Spinal cord (tissue), 10 donors: ENCODE measurements at places on chromosomes 5 and 9. TPM values are rescaled to one million over a fixed set of nuclear protein-coding genes. Genes with fewer than 3 reads are reported as not detected.

The SOHLH1 gene
- 1.0 TPM for polyA plus RNA-seq

GRCh38 chr5:150779397-150780186 lies 1.0 kb downstream of the SMIM3 start:
- H3K4me3 ChIP-seq: peak overlapping the region; percentile 84
- H3K36me3 ChIP-seq: no peaks in the 10 kb centered on the region
- no peaks in the 10 kb centered on the region for H3K27me3 ChIP-seq
- no peak for DNase-seq
- peak overlapping the region; percentile 85 for H3K27ac ChIP-seq

GRCh38 chr5:16976625-16977008 lies 40.5 kb upstream of the MYO10 start:
- H3K4me1 ChIP-seq: no peaks in the 10 kb centered on the region
- no peaks in the 10 kb centered on the region for H3K27me3 ChIP-seq
- no peak for DNase-seq
- no peaks in the 10 kb centered on the region for H3K36me3 ChIP-seq
- no peak overlapping the region for H3K4me3 ChIP-seq

DNA sequence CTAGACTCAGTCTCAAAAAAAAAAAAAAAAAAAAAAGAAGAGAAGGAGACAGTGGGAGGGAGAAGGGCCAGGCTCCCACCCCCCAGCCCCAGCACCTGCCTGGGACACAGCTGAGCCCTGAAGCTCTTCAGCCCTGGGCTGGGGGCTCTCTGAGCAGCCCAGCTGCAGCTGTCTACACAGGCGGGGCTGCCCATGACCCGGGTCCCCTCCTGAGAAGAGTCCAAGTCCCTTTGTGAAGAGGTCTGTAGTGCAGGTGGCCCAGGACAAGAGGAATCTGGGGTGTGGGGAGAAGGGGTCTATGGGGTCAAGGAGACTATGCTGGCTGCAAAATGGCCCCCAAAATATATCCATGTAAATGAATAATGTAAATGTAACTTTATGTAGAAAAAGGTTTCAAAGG lies 6.7 kb upstream of the LCN2 start:
- no peak for DNase-seq
- H3K27ac ChIP-seq: no peak overlapping the region
- no peaks in the 10 kb centered on the region for H3K4me1 ChIP-seq
- H3K36me3 ChIP-seq: no peaks in the 10 kb centered on the region
- H3K4me3 ChIP-seq: no peak overlapping the region
- H3K27me3 ChIP-seq: no peaks in the 10 kb centered on the region

GRCh38 chr5:35665096-35665495 lies 47.4 kb downstream of the SPEF2 start:
- no peak for DNase-seq
- H3K36me3 ChIP-seq: no peaks in the 10 kb centered on the region
- H3K27ac ChIP-seq: no peak overlapping the region
- no peak overlapping the region for H3K4me3 ChIP-seq
- H3K4me1 ChIP-seq: no peaks in the 10 kb centered on the region

DNA sequence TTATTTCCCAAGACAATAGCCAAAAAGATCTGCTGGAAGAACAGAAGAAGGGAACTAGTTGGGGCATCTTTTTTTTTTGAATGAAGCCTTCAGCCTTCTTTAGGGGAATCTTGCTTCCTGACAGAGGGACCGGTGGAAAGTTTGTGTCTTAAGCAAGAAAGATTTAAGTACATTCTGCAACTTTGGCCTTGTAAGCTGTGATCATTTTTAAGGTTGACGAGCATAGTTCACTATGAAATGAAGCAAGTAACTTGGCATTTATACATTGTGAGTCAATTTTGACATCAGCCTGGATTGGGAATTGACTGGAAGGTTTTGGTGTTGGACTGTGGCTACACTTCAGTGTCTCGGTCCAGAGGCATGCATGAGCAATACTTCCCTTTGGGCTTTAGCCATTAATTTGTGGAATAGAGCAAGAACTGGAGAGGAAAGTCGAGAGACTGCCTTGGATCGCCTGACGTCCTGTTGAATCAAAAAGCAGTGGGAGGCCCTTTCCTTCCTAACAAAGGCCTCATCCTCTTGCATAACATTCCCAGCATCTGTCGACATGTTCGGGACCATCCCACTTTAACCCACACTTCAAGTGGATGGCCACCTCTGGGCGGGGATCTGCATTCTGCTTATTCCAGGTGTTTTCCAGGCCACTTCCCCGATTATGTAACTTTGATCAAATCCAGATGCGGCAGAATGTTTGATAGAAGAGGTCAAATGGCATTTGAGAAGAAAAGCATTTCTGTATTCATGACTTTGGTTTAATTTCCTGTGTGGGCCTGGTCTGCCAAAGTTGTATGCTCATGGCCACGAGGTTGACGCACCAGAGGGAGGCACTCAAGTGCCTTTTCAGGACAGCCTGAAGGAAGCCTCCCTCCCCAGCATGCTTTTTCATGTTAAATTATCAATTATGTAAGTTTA lies 12.5 kb downstream of the ABL1 start:
- H3K27me3 ChIP-seq: no peaks in the 10 kb centered on the region
- no peak for DNase-seq
- H3K27ac ChIP-seq: peak overlapping the region; percentile 95
- H3K4me1 ChIP-seq: peaks cover 32% of the 10 kb centered on the region
- no peak overlapping the region for H3K4me3 ChIP-seq

DNA sequence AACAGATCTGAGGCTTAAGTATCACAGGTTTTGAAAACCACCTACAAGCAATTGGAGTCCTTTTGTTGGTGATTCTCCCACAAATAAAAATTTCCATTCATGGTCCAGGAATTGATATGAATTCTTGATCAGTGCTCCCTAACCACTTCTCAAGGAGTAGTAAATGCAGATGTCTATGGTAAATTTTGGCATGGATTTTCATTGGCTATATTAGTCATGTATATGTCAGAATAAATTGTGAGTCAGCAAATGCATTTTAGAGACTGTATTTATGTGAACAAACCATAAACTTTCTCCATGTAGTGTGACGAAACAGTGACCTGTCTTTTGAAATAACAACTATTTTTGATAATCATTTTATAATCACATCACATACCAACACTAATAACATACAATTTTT lies 611.1 kb downstream of the HTR1A start:
- no peaks in the 10 kb centered on the region for H3K4me1 ChIP-seq
- no peak overlapping the region for H3K27ac ChIP-seq
- H3K36me3 ChIP-seq: no peaks in the 10 kb centered on the region
- H3K4me3 ChIP-seq: no peak overlapping the region
- DNase-seq: no peak

- H3K4me3 ChIP-seq: no peak overlapping the region
- H3K27ac ChIP-seq: no peak overlapping the region
- no peaks in the 10 kb centered on the region for H3K27me3 ChIP-seq
These were observed 24.9 kb downstream of the ARHGEF37 start for GRCh38 chr5:149605998-149606724.

- H3K27me3 ChIP-seq: no peaks in the 10 kb centered on the region
- H3K27ac ChIP-seq: no peak overlapping the region
- no peaks in the 10 kb centered on the region for H3K36me3 ChIP-seq
These were observed 4.4 kb upstream of the IL3 start for GRCh38 chr5:132055808-132056609.
